ENCODE measurements at places on chromosomes 1 and 21. TPM values are rescaled to one million over a fixed set of nuclear protein-coding genes. Genes with fewer than 3 reads are reported as not detected.

LCE1D gene
- not detected for total RNA-seq

OR2L13 gene
- 0.74 TPM for total RNA-seq

ST6GALNAC3 gene
- 11.6 TPM for total RNA-seq

GNAT2 gene
- total RNA-seq = not detected

FAM78B gene
- total RNA-seq = 6.6 TPM

TEKT2 gene
- 5.9 TPM for total RNA-seq

CLCA2 gene
- total RNA-seq = under 0.01 TPM

PTPN22 gene
- total RNA-seq = 0.25 TPM

ITGB2 gene
- 3.4 TPM for total RNA-seq

TRNAU1AP gene
- 22.9 TPM for total RNA-seq

TMEM200B gene
- total RNA-seq = 0.49 TPM

IFFO2 gene
- total RNA-seq = 6.9 TPM

MUL1 gene
- total RNA-seq = 17.9 TPM

IL19 gene
- not detected for total RNA-seq

DMRTA2 gene
- total RNA-seq = 3.2 TPM

MRPL24 gene
- total RNA-seq = 11.6 TPM

NCMAP gene
- total RNA-seq = under 0.01 TPM

CATSPERE gene
- total RNA-seq = 1.2 TPM

SOX13 gene
- total RNA-seq = 2.2 TPM

GRIK3 gene
- 34.7 TPM for total RNA-seq

TMEM52 gene
- 0.98 TPM for total RNA-seq

TMEM234 gene
- total RNA-seq = 10.6 TPM

DCST1 gene
- total RNA-seq = 0.25 TPM

WNT9A gene
- 2.5 TPM for total RNA-seq

LIN28A gene
- total RNA-seq = not detected

LHX4 gene
- not detected for total RNA-seq

KIF17 gene
- total RNA-seq = 5.2 TPM

RGS7 gene
- total RNA-seq = 16.0 TPM

RPTN gene
- total RNA-seq = not detected

NID1 gene
- total RNA-seq = 24.3 TPM

LRRC53 gene
- total RNA-seq = under 0.01 TPM

VASH2 gene
- total RNA-seq = 37.6 TPM

VPS72 gene
- 54.1 TPM for total RNA-seq

DMBX1 gene
- total RNA-seq = not detected

OR2M3 gene
- under 0.01 TPM for total RNA-seq

ADAMTS4 gene
- total RNA-seq = 0.49 TPM

CPTP gene
- 10.6 TPM for total RNA-seq

CASQ1 gene
- 7.6 TPM for total RNA-seq

ELAVL4 gene
- 78.2 TPM for total RNA-seq

GAS5 gene
- 381 TPM for total RNA-seq

MASP2 gene
- not detected for total RNA-seq

RHD gene
- total RNA-seq = 0.25 TPM

VSIG8 gene
- total RNA-seq = not detected

FCRL6 gene
- 0.25 TPM for total RNA-seq

KIF26B gene
- 19.7 TPM for total RNA-seq

OR2L8 gene
- total RNA-seq = 0.74 TPM

FCRL2 gene
- total RNA-seq = 0.25 TPM

MNDA gene
- 2.0 TPM for total RNA-seq
